Stimulated activated effector memory CD8-positive, alpha-beta T cell treated with anti-CD3 and anti-CD28 coated beads, Interleukin-12 subunit alpha, Interleukin-12 subunit beta, amount 100 ng/mL, for 72 hours (primary cell): ENCODE measurements at places on chromosomes 5 and 9.

GRCh38 chr5:74019923-74020322, 393.9 kb downstream of the ARHGEF28 start:
- no peak for DNase-seq

- no peak for DNase-seq
Measured at GRCh38 chr5:126971455-126972031, 58.8 kb downstream of the MARCHF3 start.

DNA sequence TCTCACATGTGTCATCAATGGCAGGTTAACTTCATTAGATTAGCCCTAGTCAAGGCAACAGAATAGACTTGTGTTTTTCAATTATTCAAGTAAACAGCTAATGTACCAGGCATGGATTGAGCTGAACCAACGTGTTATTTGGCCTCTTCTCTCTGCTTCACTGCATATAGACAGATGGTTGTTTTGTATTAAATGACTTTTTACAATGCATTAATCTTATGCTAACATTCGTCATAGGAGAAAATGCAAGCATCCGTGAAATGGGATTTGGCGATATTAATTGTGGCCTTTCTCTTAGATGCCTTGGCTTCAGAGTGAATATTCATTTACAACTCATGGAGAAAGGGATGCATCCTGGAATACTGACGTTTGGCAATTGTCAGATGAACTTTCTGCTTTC, 208.0 kb downstream of the KCTD16 start:
- DNase-seq, result no peak

GRCh38 chr9:133591116-133591910, 17.9 kb downstream of the FAM163B start:
- no peak for DNase-seq

- DNase-seq, result no peak
Measured at GRCh38 chr9:108961151-108961550, 27.0 kb downstream of the ABITRAM start.
